Activated naive CD4-positive, alpha-beta T cell treated with anti-CD3 and anti-CD28 coated beads, Interleukin-2, amount 50 U/mL, for 72 hours (primary cell): ENCODE measurements at places on chromosomes 2 and 18.

GRCh38 chr2:105791229-105791628 is 46.5 kb downstream of the NCK2 start:
- DNase-seq, result no peak

DNA sequence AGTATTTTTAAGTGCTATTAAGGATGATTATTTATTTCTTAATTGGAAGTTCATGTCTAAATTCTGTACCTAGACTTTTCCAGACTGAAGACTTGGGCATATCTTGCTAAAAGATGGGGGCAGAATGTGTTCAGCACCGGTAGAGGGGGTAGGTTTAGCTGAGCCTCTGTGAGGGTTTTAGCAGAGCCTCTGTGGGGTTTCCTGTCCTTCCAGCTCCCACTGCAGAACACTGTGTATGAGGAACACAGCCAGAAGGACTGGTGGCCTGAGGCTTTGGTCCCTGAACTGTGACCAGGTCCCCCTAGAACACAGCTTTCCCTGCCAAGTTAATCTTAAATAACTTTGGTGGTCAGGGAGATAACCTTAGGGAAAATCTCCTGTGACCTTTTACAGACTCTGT is 123.4 kb upstream of the EPC2 start:
- DNase-seq, result no peak

- no peak for DNase-seq
Measured at GRCh38 chr2:201966691-201967438, 66.8 kb upstream of the FZD7 start.

DNA sequence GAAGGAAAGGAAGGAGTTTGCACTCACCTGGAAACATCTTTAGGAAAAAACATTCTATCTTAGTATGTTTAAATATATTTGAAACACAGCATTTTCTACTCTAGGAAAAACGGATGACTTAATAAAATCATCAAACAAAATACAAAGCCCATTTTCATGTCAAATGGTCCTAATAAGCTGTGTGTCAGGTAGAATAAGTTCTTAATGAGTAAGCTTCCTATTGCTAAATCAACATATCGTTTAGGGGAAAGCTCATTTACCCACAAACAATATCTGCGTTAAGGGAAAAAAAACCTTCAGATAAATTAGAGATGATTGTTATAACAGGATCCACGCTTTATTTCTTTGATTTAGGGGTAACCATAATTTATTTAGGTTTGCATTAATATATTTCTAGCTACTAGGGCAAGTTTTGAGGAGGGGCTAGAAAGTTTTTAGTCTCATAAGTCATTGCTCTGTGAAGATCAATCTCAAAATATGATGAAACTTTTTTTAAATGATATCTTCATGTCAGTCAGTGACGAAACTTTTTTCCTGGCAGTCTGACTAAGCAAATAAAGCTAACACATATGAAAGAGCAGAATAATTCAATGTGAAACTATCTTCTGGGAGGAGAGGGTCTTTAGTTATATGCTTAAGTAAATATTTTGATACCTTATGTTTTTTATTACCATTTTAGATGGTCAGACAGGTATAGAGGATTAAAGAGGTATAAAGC is 147.1 kb downstream of the WDSUB1 start:
- DNase-seq, result no peak

GRCh38 chr2:63888490-63889402 is 47.0 kb downstream of the UGP2 start:
- peak; percentile 41 for DNase-seq

- DNase-seq, result no peak
Measured at GRCh38 chr2:7609974-7610373, 692.8 kb downstream of the RNF144A start.

DNA sequence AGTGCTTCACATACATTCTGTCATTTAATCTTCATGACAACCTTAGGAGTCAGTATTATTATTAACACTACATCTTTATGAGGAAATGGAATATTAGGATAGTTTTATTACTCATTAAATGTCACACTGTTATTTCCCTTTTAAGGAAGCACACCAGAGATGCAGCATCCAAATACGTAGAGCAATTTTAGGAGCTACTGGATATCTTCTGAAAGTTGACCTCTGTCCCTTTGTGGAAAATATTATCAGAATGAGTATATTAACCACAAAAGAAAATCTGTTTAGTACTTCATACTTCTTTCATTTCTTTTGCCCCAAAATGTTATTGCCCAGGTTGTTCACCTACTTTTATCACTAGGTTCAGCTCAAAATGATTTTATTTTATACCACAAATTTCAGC is 72.9 kb upstream of the APCDD1 start:
- no peak for DNase-seq

DNA sequence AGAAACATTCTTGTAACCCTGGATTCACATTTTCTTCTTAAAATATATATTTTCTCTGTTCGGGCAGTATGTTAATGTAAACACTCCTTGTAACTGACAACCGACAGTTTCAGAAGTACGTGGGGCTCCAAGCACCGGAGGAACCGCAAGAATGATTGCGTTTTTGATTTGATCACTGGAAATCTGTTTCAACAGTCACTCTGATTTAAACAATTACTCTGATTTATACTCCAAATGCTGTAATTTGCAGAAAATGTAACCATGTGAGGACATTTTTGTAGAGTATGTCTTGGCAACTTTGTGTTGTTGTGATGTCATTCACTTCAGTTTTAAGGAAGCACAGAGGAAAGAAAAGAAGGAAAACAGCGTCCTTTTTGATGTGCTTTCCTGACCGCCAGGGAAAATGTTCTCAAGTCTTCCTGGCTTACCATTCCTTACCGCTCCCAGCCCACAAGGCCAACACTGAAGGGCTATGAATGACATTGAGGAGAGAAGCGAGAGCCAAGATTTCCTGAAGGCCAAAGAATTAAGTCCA is 77.7 kb downstream of the APOB start:
- no peak for DNase-seq

GRCh38 chr2:9221223-9221622 is 14.6 kb downstream of the ASAP2 start:
- DNase-seq, result no peak

- DNase-seq, result no peak
Measured at GRCh38 chr18:44541781-44542180, 138.9 kb upstream of the SETBP1 start.

DNA sequence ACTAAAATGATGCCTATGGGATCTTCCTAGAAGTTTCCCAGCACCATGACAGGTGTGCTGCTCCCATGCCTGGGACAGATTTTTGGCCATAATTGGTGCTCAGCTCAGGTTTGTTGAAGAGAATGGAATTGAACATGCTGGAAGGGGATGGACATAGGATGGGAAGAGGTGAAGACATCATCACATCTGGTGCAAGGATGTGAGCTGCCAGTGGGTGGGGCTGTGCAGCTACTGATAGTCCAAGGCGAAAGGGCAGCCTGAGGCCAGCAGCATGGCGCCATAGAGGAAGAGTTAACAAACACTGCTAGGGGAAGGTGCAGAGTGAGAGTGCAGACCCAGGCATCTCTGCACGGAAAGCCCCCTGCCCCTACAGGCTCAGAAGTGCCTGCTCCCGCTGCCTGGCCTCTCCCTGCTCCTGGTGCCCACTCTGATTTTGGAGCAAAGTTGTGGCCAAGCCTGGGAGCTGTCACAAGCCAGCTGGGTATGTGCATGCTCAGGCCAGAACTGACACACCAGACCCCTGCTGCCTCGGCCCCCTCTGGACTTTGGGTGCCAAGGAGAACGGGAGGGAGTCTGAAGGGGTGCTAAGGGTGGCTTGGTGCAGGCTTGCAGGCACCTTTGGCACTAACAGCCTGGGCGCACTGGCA is 178.6 kb downstream of the ZBTB7C start:
- DNase-seq, result no peak

DNA sequence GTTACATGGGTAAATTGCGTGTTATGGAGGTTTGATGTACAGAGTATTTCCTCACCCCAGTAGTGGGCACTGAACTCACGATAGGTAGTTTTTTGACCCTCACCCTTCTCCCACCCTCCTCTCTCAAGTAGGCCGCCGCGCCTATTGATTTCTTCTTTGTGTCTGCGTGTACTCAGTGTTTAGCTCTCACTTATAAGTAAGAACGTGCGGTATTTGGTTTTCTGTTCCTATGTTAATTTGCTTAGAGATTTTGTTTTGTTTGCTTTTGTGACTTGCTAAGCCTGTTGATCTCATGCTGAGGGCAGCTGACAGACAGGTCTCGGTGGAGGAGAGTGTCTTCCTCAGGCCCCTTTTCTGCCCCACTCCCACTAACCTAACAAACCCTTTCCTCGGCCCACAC is 36.2 kb downstream of the ACOXL start:
- no peak for DNase-seq

DNA sequence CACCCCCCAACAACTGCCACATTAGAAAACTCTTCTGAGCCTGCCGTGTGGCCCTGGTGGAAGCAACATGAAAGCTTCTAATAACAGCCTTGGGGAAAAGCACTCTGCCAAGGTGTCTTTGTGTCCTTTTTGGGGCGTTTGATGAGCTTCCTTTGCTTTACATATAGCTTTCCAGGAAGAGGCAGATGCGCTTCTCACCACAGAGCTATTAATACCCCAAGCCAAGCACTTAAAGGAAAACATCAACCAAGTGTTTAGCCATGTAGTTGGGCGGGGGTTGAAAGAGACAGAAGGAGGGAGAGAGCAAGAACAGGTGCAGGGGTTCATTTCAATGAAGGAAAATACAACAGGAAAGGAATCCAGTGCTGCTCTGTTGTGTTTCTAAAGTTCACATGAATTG is 176.1 kb downstream of the VAPA start:
- DNase-seq, result no peak

DNA sequence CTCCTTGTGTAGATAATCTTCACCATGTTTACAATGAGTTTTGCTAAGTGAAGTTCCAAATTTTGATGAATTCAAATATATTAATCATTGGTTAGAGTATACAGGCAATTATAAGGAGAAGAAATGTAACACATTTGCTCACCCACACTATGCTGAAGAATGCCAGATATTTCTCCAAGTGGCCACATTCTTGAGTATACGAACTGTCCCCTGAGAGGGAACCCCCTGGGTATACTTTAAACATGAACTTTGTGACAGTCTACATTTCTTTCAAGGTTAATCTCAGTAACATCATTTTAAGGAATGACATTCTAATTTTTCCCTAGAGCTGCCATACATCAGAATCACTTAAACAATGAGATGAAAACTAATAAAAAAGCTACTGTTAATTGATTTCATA is 39.8 kb upstream of the CDKL4 start:
- DNase-seq, result no peak

DNA sequence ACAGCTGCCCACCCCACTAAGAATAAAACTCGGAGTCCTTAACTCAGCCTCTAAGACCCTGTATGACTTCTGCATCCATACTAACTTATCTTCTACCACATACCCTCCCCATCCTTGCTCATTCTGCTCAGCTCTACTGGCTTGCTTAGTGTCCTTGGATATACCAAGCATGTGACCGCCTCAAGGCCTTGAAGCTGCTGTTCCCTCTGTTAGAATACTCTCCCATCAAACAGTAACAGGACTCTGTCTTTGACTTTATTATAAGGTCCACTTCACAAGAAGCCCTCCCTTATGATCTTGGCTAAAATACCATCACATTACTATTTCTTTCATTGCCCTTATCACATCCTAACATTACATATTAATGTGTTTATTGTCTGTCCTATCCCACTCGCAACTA is 117.3 kb downstream of the DYM start:
- no peak for DNase-seq

DNA sequence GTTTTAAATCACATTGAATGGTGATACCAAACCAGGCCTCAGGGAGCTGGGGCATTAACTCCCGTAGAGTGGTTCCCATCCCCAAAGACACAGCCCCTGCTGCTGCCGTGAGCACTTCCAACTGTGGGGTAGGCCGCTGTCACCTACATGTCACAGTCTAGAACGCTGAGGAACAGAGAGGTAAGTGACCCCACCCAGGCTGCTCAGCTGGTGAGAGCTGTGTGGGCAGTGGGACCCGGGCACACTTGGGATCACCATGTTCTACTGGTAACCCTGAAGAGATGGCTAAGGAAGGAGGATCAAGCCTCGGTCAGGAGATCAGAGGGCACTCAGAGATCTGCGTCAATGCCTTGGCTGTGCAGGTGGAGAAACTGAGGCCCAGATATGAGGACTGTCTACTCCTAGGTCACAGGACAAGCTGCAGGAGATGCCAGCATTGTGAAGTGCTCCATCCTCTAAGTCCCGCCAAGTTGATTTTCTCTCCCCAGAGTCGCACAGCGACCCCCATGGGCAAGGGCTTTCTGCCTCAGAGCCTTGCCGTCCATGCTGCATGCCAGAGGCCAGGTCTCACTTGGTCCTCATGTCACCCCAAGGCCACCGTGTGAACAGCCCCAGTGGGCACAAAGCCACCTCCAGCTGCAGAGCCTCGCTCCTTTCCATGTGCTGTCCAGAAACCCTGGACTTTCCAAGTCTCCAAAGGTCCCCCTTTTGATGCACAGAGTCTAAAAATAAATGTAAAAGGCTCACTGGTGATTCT is 144.2 kb upstream of the OTOS start:
- no peak for DNase-seq

- DNase-seq, result peak; percentile 38
Measured at GRCh38 chr2:70340761-70341476, 39.1 kb upstream of the FAM136A start.

DNA sequence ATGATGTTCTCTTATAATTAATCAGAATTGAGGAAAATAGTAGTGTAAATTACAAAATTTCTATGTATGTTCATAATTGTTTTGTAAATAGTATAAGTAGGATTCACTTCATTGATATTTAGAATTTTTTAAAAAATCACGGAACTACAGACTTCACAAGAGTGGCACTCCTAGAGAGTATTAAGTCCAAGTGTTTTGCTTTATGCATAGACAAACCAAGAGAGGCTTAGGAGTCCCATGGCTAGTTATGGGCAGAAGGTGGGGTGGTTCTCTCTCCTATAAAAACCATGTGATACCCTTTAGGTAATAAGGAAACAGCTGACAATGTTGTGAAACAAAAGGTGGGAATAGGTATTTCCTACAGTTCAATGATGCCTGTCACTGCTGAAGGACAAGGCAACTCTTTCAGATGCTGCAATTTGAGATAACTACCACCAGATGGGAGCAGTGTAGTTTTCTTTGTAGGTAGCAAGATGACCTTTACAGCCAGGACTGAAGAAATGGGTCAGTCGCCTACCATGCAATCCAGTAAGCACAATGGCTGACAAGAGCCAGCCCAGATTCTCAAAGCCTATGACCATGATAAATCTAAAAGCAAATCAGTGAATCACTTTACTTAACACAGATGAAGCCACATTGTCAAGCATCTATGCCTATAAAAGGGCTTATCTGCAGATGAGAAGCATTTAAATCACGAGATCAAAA is 83.9 kb downstream of the AAK1 start:
- DNase-seq, result no peak
